ENCODE measurements at places on chromosomes 3 and 15.

GRCh38 chr3:150889106-150889505 is 16.1 kb downstream of the MINDY4B start:
- DNase-seq, result no peak

DNA sequence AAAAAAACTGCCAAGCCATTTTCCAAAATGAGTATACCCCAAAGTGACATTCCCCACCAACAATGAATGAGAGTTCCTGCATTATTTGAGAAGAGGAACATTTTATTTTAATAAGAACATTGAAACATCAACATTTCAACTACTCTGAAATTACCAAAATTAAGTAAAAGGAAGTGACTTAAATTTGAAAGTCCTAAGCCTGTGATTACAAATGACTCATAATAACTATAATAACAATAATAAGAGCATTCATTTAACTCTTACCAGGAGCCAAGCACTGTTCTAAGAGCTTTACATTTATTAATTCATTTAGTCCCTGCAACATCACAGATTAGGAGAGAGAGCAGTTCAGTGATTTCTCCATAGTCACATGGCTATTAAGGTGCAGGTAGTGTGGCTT is 32.4 kb downstream of the LRRC28 start:
- no peak for DNase-seq

DNA sequence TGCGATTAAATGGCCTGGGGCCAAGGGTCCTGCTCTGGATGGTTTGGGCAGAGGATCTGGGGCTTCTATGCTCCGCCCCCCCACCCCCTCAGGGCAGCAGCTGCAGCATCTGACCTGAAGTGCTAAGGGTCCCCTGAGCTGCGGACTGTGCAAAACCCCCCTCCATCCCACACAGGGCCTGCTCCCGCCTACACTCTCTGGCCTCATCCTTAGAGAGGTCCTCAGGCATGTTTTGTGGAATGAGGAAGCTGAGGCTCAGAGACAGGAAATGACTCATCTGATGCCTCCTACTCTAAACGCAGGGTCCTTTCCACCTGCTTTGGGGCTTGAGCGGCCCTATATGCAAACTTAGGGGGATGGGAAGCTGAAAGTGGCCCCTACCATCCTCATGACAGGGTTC is 59.5 kb upstream of the CTSH start:
- DNase-seq, result no peak

- DNase-seq, result no peak
These were observed 693 bp downstream of the CD200 start for GRCh38 chr3:112333381-112334317.

- DNase-seq, result no peak
These were observed 63.7 kb downstream of the LRCH3 start for GRCh38 chr3:197854596-197855343.

DNA sequence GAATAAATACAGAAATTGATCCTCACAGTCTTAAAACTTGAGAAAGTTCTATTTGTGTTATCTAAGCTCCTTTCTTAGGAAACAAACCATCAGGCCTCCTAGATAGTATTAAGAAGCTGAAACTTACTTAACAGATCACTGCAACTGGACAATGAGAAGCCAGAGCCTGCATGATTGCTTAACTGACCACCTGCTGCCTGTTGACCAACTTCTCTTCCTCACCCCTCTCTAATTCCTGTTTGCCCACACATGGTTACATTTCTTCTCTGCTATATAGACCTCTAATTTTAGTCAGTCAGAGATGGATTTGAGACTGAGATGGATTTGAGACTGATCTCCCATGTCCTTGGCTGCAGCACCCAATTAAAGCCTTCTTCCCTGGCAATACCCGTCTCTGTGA is 13.5 kb downstream of the CCPG1 start:
- DNase-seq, result no peak

- DNase-seq, result no peak
These were observed 3.8 kb downstream of the GOLIM4 start for GRCh38 chr3:168091941-168092340.
